ENCODE measurements at places on chromosomes 2 and 18. TPM values are rescaled to one million over a fixed set of nuclear protein-coding genes. Genes with fewer than 3 reads are reported as not detected.

Gene ABCG8
- not detected for total RNA-seq

Gene TXNDC2
- total RNA-seq: not detected

Gene CRYGC
- not detected for total RNA-seq

Gene IL36A
- total RNA-seq: not detected

Gene VIL1
- total RNA-seq: 0.05 TPM

Gene DNAJC5G
- total RNA-seq: not detected

Gene PPP4R3B
- 74.5 TPM for total RNA-seq

Gene GKN1
- not detected for total RNA-seq

Gene PRSS56
- not detected for total RNA-seq

Gene G6PC2
- not detected for total RNA-seq

All from renal cortical epithelial cell (primary cell).